Suppressor macrophage treated with lipopolysaccharide for 4 hours (primary cell): ENCODE measurements at places on chromosomes 1 and 21.
A peak's percentile ranks its signal among the peaks of the same experiment; 100 is the strongest.

- no peak for DNase-seq
Measured at GRCh38 chr21:25464275-25464674, 143.0 kb downstream of the MRPL39 start.

- peak; percentile 81 for DNase-seq
Measured at GRCh38 chr1:91165033-91165654, 143.3 kb upstream of the ZNF644 start.

DNA sequence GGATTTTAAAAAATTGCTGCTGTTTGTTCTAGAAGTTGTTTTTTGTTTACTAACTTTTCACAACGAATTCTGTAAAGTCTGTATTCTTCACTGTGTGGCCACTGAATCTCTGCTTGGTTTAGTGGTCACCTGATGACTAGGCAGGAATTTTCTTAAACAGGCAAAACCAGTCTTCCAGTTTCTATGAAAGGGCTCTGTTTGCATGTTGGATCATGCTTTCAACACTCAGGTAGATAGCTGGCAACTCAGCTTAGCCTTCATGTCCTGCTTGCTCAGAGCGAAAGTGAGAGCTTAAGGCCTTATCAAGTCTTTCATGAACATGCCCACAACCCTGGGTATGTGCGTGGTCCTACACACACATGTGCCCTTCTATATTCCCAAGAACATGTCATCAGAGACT, 52.4 kb upstream of the CCDC190 start:
- no peak for DNase-seq

DNA sequence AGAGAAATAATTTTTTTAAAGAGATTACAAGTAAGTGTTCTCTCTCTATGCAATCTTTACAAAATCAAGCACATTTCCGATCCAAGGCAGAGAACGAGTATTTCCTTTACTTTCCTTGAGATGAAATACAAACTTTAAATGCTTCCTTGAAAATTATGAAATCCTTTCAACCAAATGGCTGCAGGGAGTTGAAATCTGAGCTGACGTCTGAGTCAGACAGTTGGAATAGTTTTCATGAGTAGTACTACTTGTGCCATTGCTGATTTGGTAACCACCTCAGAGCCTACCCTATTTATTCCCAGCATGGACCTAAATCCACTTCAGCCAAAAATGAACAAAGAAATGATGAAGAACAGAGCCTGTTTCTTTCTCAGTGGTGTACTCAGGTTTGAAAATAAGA, 183.6 kb downstream of the GIPC2 start:
- DNase-seq, result no peak

- no peak for DNase-seq
Measured at GRCh38 chr1:54803761-54804470, 2.8 kb upstream of the TTC22 start.

DNA sequence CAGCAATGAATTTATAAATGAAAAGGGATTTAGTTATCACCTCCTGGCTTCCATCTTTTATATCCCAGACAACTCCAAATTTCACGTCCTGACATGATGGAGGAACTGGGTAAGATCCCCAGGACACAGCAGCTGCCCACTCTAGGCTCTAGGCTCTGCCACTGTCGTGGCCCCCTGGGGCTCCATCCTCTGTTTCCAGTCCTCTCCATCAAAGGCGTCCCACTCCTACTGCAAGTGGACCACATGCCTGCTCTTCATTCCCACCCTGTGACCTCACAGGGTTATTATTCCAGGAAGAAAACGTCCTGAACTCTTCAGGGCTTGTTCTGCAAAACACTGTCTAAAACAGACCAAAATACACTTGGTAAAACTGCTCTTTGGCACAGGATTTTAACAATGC, 11.9 kb downstream of the URB1 start:
- DNase-seq, result no peak

DNA sequence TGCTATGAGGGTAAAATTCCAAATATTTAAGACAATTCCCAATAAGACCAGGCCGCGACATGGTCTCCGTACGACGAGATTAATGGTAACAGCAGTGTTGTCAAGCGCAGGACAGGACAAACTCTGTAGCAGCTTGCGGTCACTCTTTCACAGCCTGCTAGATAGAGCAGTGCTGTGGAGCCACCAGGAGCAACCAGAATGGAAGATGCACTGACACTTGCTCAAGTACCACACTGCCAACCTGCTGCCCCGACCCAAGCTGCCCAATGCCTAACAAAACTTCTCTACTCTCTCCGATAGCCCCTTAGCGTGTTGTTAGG, 636 bp downstream of the WARS2 start:
- no peak for DNase-seq

DNA sequence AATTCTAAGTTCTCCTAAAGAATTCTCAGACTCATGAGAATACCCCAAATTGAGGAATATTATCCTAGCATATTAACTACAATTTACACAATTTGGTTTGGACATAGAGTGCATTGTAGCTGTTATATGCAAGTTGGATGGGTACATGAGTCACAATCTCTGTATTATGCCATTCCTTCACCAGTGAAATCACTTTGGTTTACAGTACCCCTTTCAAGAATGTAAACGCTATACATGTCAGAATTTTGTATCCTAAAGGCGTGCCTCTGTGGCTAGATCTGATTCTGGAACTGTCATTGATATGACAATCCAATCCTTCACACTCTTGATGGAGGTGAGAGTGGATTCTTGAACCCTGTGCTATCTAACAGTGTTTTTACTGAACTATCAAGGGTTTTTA, 6.7 kb upstream of the IL10RB start:
- DNase-seq, result peak; percentile 46

DNA sequence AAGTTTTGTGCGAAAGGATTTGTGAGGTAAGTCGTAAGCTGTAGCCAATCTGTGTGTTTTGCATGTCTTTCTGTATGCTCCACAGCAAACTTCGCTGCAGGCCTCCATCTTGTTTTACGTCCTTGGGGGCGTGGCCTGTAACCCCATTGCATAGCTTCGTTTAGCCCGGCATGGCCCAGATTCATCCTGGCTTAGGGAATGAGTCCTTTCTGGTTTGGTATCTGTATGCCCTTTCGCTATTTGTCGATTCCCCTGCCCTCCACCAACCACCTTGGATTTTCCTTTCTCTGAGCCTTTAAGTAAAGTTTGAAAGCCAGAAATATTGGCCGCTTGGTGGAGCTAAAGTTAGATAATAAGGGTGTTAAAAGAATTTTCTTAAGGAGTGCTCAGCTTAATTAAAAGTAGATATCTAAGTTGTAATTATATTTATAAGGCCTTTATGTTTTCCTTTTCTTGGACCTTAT, 1.1 kb downstream of the THEM4 start:
- DNase-seq, result no peak

- no peak for DNase-seq
Measured at GRCh38 chr1:77200806-77201205, 18.4 kb downstream of the PIGK start.

DNA sequence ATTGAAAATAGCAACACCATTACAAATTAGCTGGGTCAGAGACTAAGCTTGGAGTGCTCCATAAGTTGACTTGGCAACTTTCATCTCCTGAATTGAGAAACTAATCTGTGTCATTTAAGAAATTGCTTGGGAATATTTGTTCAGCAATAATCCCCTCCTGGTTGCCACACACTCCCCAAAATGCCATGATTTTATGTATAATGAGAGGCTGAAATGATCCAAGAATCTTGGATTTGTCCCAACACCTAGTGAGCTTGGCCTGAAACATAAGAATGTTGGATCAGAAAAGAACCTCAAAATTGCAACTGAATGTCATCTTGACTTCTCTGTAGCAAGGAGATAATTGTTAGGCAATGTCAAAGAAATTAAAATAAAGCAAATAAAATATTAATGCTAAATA, 805.9 kb upstream of the ADAMTS5 start:
- no peak for DNase-seq

- no peak for DNase-seq
Measured at GRCh38 chr1:50902419-50902818, 57.6 kb downstream of the FAF1 start.

GRCh38 chr21:35329940-35330660, 281.0 kb upstream of the RUNX1 start:
- no peak for DNase-seq

DNA sequence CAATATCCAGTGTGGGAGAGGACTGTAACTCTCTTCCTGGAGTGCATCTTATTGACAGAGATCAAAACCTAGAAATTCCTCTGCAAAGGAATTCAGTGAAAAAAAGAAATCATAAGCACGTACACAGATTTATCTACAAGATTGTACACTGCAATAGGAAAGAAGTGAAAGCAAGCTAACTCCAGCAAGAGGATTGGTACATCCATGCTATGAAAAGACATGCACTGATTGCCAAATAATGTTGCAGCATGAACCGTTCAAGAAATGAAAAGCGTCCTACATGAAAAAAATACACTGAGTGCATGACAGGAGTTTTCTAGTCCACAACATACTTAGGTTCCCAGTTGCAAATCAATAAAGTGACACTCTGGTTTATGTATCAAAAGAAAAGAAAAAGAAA, 1.9 kb upstream of the MGST3 start:
- peak; percentile 45 for DNase-seq

- no peak for DNase-seq
Measured at GRCh38 chr1:42385283-42385682, 4.7 kb downstream of the RIMKLA start.

GRCh38 chr1:15353839-15354579, 55.7 kb upstream of the EFHD2 start:
- DNase-seq, result no peak

- no peak for DNase-seq
Measured at GRCh38 chr1:7550261-7550865, 220.7 kb upstream of the VAMP3 start.

- DNase-seq, result no peak
Measured at GRCh38 chr1:219555806-219556205, 57.1 kb downstream of the ZC3H11B start.

DNA sequence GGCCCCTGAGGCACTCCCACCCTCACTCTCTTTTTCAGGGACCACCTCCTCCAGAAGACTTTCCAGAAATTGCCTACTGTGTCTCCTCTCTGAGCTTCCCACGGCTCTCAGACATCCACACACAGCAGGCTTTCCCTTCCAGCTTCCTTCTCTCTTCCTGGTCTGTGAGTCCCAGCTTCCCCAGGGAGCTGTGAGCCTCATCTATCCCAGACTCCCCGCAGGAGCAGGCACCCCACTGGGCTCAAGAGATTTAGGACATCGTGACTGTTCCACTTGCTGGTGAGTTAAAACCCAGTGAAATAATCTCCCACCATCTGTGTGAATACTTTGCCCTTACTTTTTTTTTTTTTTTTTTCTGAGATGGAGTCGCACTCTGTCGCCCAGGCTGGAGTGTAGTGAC, 22.0 kb upstream of the PRELP start:
- DNase-seq, result no peak

GRCh38 chr1:118785246-118785645, 202.9 kb downstream of the TBX15 start:
- no peak for DNase-seq

DNA sequence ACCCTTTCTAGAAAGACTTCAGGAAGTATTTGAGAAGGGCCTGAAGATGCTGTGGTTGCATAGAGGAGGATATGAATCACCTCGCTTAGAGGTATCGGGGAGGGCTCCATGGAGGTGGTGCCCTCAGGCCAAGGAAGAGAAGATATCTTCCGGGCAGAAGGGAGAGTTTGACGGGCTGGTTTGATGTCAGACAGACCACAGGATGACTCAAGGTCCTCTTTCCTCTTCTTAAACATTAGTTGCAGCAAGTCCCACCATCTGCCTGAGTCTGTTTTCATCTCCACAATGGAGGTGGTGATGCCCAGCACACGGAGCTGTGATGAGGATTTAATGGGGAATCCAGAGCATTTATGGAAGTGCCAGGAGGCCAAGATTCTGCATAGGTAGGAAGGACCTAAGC, 25.1 kb upstream of the RUNX3 start:
- peak; percentile 92 for DNase-seq

- no peak for DNase-seq
Measured at GRCh38 chr1:19654386-19654785, 10.3 kb downstream of the NBL1 start.

DNA sequence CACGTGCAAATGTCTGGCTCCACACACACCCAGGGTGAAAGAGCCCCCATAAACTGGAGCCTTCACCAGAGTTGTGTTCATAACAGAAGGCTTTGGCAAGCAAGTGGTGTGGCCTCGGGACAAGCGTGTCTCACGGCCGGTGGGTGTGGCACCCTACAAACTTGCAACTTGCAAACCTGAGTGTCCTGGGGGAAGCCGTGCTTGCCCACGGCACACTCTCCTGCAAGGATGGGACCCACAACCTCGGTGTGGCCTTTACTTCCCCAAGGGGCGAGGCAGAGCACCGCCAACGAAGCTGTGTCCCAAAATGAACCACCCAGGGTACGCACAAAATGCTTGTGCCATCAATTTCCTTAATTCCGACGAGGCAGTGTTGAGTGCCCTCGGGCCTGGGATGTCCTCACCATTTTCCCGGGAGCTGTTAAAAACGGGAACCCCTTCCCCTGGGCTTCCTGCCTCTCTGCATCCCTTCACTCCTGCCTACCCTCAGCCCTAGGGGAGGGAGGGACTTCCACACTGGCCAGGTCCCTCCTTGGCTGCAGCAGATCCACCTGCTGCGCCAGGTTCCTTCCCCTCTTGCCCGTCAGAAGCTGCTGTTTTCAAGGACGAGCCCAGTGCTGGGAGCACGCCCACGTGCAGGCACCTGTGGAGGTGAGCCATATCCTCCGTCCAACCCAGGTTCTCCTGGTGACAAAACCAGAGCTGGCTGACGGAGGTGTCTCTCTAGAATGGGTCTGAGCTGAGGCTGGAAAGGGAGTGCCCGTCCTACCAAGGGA, 111.4 kb downstream of the NPHP4 start:
- DNase-seq, result no peak

DNA sequence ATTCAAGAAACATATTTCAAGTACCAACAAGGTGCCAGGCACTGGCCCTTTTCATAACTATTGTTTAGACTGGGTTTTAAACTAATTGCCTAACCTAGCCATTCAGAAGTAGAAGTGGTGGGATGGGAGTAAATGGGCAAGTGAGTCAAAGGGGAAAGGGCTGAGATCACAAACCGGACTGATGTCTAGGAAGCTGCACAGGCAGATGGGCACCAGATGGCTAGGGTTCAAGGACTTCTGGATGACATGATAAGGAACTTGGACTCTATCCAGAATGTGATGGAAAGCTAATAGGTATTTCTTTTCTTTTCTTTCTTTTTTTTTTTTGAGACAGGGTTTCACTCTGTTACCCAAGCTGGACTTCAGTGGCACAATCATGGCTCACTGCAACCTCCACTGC, 46.6 kb downstream of the LYST start:
- no peak for DNase-seq

- no peak for DNase-seq
Measured at GRCh38 chr1:20753589-20753988, 21.1 kb upstream of the SH2D5 start.

GRCh38 chr1:25065795-25066238, 135.7 kb upstream of the RUNX3 start:
- no peak for DNase-seq

DNA sequence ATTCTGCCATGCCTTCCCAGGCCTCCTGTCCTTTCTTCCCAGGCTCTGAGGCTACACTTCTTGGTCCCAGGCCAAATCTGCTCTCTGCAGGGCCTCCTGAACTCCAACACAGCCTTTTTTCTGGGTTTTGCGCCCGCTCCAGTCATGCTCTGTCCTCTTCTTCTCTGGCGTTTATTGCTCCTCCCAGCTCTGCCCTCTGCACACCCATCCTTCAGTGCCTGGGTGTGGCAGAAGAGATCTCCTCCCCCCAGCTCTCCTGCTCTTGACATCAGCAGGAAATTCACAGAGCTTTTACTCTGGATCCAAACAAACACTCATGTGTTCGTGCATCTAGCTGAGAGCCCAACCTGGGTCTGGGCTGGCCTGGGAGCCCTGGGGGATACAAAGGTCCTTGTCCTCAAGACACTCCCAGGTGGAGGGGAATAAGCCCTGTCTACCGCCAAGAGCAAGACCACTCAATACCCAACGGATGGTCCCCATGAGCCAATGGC, 22.9 kb upstream of the EPS8L3 start:
- DNase-seq, result no peak
